CD14-positive monocyte (primary cell): ENCODE measurements at places on chromosomes 4 and X.
A peak's percentile ranks its signal among the peaks of the same experiment; 100 is the strongest.

GRCh38 chrX:49249616-49250015 is 14.3 kb downstream of the CCDC22 start:
- DNase-seq, result no peak

DNA sequence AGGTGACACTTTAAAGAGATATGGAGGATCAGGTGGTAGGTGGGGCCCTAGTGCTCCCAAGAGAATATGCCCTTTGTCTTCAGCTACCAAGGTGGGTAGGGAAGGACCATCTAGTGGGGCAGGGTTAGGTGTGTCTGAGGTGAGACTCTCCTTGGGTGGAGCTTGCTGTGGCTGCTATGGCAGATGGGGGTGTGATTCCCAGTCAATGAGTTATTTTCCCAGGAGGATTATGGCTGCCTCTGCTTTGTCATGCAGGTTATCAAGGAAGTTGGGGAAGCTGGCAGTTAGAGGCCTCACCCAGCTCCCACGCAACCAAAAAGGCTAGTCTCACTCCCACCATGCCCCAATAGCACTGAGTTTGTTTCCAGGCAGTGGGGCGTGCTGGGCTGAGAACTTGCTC is 18.0 kb upstream of the SPIN2A start:
- DNase-seq, result no peak

- DNase-seq, result no peak
These were observed 484 bp downstream of the GALNTL6 start for GRCh38 chr4:171813526-171814250.

DNA sequence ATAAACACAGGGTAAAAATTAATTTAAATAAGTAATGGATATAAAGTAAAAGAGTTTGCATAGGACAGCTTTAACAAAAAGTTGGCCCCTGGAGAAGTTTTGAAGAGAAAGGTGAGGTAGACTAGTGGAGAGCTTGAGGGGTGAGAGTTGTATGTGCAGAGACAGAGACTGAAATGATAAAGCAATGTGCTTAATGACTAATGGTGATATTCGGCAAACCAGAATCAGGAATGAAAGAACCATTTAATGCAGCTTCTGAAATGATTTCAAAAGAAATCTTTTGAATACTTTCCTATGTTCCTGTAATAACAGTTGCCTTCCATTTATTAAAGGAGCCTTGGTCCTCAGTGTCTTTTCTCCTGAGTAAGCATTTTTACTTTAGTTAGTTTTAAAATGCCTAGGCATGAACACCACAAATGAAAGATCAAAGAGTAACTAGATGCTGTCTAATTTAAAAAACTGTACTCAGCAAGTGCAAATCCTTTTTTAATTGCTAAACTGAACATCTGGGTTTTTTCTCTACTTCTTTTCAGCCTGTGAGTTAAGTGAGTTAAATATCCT is 28.5 kb downstream of the CAMK2D start:
- no peak for DNase-seq

GRCh38 chr4:52051213-52051614 is at the start of gene SPATA18:
SPATA18 (plus strand) TSS chr4:52051304; CDS start chr4:52051705, 401 bp downstream.
- DNase-seq, result peak; percentile 8

- DNase-seq, result no peak
These were observed 43.5 kb downstream of the PRKX start for GRCh38 chrX:3669841-3670475.

DNA sequence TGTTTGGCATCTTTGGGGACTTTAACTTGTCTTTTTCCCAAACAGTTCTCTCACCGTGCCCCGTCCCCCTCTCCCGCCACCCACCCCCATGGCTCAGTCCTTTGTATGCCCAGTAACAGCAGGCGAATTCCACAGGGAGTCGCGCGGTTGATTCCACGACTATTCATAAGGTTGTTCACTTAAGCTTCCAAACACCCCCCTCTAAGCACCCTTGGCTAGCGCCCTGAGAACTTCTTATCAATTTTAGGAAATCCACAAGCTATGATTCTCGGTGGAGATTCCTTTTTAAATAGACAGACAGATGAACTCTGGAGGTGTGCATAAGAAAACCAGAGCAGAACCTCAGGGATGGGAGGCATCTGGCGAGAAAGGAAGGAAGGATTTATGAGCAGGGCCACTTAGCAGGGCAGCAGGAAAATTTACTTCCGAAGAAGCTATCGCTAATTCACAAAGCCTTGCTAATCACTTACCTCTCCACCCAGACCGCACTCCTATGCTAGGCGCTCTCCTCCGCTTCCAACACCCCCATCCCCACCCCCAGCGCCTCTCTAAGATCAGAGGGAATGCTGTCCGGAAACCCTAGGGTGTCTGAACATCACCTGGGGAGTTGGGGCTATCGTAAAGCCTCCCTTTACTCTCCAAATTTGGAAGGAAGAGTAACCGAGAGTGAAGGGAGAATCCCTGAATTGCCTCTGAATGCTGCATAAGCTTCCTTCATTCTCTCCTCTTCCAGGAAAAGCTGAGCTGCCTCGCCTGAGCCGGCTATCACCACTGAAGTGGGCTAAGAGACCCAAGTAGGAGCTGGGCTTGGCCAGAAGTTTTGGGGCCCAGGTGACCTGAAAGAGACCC is 1.7 kb downstream of the UNC5C start:
- no peak for DNase-seq

DNA sequence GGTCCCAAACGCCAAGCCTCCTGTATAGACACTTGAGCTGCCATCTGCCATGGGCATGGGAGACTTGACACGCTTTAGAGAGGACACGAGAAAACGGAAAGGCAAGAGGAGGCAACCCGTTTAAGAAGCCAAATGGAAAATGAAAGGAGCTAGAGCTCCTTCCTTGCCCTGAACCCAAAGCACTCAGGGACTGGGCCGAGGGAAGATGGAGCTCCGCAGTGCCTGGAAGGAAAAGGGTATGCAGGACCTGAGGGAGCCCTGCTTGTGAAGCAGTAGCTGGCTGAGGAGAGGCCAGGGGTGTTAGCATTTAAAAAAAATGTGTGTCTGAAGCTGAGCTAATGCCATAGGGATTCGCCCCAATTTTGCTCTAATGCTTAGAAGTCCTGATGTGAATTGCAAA is 15.1 kb downstream of the MCF2 start:
- DNase-seq, result no peak

DNA sequence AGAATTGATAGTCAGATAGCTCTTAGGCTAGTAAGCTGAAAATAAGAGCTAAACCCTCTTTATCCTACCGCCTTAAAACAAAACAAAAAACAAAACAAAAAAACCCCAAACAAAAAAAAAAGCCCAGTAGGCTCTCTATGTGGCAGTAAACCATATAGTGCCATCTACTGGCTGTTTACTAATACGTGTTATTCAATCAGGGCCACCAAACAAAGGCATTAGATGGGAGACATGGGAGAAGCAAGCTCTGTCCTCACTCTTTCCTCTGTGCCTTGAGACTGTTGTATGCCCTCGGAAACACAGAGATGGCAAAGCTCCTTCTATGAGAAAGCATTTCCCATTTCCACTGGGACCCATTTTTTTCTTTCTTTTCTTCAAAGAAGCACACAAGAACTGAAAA is 148.8 kb upstream of the MID1 start:
- peak; percentile 5 for DNase-seq

GRCh38 chr4:40601641-40602040 is 28.0 kb downstream of the RBM47 start:
- DNase-seq, result peak; percentile 60

GRCh38 chrX:76862509-76862908 is 435.0 kb downstream of the MAGEE1 start:
- DNase-seq, result no peak

DNA sequence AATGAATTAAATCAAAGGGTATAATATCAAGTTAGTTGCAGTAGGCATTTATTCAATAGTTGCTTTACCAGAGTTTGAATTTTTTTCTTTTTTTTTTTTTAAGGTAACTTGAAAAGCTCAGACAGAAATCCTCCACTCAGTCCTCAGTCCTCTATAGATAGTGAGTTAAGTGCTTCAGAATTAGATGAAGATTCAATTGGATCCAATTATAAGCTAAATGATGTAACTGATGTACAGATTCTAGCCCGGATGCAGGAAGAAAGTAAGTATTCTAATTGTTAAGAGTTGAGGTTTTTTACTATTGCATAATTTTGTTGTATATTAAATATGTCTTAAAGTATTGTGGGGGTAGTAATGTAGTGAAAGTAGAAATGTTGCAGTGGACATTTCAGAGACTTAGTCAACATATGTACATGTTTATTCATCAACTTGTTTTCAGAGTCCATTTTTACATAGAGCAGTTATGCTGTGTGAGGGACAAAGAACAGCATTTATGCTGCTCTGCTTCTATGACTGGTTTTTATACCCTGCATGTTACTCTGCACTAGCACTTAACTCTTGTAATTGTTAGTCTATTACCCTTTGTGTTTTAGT is 38.4 kb downstream of the SLAIN2 start:
- DNase-seq, result no peak

DNA sequence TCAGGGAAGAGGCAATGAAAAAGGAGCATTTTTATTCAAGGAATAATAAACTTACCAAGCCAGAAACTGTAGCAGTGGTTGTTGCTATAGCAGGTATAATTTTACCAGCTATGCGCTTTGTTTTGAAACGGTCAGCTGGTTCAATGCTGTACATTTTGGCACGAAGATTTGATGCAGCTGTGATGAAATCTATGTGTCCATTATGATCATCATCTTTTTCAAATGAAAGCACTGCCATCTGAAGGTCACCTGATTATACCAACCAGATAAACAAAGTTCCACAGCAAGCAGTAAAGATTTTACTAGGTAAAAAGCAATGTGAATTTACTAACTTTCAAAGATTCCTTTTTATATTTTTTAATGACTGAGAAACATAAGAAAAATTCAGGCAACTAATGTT is 66.4 kb downstream of the STAP1 start:
- no peak for DNase-seq

DNA sequence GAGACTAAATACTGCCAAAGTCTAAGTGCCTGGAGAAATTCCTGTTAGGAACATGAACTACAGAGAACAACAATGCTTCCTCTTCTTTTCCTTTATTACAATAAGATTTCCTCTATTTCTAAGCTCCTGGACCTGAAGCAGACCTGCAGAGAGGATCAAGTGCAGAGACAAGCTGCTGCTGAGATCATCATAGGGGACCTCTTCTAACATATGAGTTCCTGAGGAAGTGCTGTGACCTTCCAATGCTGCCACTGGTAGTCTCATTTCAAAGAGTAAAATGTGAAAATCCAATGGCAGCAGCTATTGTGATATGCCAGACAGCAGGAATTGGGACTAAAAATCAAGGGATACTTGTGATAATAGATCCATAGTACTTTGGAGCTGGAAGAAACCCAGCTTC is 28.0 kb downstream of the CCNG2 start:
- DNase-seq, result no peak

- no peak for DNase-seq
These were observed 77.8 kb downstream of the CD38 start for GRCh38 chr4:15855804-15856475.

- no peak for DNase-seq
These were observed 133.1 kb downstream of the ARAP2 start for GRCh38 chr4:36111172-36111571.

GRCh38 chrX:45824471-45824870 is 623.8 kb upstream of the DIPK2B start:
- no peak for DNase-seq

- DNase-seq, result no peak
These were observed 15.0 kb downstream of the RGN start for GRCh38 chrX:47093248-47093647.

- DNase-seq, result no peak
These were observed 41.2 kb downstream of the TMA16 start for GRCh38 chr4:163535657-163536056.

GRCh38 chr4:9874385-9874784 is 93.0 kb downstream of the DRD5 start:
- DNase-seq, result no peak

- DNase-seq, result no peak
These were observed 487.5 kb downstream of the IQCM start for GRCh38 chr4:149328161-149328560.

GRCh38 chrX:16700734-16701133 is 11.7 kb downstream of the CTPS2 start:
- DNase-seq, result no peak

GRCh38 chrX:74371425-74372222 is 49.7 kb upstream of the SLC16A2 start:
- no peak for DNase-seq

DNA sequence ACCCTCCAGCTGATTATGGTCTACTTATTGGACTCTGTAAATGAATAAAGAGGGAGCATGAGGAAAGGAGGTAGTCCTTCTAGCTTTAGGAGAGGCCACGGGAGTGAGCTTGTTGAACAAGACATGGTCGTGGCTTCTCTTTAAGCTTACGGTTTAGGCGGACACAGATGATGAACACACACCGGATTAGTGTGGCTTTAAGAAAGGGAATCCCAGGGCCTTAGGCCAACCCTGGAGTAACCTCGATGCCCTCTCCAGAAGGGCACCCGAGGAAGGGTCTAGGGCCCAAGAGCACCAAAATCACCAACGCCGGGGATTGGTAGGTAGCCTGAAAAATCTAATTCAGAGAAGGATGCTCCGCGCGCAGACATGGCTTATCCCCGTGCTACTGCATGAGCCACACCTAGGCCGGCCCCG is 39.4 kb downstream of the ERVMER34-1 start:
- DNase-seq, result no peak

DNA sequence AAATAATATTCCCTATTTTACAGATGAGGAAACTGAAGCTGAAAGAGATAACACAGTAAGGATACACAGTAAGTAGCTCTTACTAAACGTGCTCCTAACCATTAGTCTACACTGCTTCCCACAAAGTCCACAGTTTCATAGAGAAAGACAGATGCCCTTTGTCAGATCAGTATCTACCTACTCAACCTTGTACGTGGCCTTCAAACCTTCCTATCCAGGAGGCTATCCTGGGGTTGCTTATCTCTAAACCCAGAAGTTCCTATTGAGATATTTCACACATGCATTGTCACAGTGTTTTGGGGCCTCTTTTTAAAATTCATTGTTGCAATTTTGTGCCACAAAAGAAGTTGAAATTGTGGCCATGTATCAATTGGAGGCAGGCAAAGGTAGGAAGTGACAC is 208.0 kb downstream of the ENOX2 start:
- DNase-seq, result no peak

DNA sequence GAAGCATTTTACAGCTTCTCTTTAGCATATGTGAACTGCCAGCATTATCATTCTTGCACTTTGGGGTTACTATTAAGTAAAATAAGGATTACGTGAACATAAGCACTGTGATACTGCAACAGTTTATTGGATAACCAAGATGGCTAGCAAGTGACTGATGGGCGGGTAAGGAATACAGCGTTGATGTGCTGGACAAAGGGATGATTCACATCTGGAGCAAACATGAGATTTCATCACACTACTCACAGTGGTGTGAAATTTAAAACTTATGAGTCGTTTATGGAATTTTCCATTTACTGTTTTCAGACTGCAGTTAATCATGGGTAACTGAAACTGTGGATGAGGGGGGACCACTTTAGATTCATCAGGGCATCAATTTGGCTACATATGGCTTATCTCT is 16.0 kb downstream of the NBDY start:
- peak; percentile 35 for DNase-seq

- no peak for DNase-seq
These were observed 156.3 kb downstream of the BCOR start for GRCh38 chrX:39941332-39941920.

- DNase-seq, result peak; percentile 84
These were observed 24.8 kb downstream of the IL13RA1 start for GRCh38 chrX:118751950-118752783.

- no peak for DNase-seq
These were observed 1076.8 kb downstream of the PDHA2 start for GRCh38 chr4:96916711-96917110.

GRCh38 chr4:79446145-79446544 is 38.1 kb upstream of the GK2 start:
- no peak for DNase-seq

GRCh38 chr4:150264595-150265161 is 186.4 kb downstream of the DCLK2 start:
- DNase-seq, result no peak
